ENCODE measurements at places on chromosomes 3 and 15.

GRCh38 chr15:49507261-49507660, 84.2 kb downstream of the FGF7 start:
- DNase-seq, result no peak

DNA sequence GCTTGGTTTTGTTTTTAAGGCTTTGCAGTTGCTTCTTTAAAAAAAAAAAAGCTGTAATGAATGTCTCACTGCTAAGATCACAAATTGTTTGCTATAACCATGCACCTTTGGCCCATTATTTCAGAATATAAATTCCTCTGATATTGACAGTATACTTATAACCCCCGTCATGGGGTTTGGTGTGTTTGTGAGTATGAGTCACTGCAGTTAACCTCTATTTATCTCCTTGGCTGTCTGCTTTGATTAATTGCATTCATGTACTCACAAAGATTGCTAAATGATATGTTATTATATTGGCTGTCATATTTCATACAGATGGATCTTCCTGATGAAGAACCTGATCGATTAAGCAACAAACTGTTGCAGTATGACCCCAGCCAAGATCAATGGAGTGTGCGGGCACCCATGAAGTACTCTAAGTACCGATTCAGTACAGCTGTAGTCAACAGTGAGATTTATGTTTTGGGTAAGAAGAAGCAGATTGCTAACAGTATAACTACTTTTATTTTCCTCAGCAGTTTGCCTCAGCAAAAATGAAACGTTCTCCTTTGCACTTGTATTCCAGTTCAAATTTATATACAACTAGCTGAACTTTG, 14.9 kb downstream of the KBTBD12 start:
- DNase-seq, result no peak

DNA sequence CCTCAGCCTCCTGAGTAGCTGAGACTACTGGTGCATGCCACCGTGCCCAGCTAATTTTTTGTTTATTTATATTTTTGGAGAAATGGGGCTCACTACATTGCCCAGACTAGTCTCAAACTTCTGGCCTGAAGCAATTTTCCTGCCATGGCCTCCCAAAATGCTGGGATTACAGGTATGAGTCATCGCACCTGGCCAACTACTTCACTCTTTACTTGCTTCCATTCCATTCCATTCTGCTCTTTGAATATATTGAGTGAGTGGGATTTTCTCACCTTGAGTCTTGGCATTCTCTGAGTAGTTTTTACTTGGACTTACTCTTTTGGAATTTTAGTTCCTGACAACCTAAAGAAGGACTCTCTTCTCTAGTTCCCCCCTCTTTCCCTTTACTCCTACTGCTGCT, 93.8 kb upstream of the UNC13C start:
- no peak for DNase-seq

GRCh38 chr3:40713306-40713705, 188.5 kb downstream of the ZNF621 start:
- no peak for DNase-seq

DNA sequence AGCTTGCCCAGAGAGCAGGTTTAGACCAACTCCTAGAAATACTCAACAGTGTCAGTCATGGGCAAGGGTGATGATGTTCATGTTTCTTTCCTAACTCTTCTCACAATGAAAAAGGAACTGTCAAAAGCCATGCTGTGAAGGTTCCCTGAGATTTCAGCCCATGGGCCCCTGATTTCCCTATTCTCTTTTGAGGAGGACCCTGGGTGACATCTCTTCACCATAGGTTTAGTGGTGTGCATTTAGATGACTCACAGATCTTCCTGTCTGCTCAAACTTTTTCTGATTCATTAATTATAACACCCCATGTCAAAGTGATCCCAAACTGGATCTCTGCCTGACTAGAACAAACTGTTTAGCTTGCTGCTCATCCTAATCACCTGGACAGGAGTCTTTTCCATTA, 108.0 kb downstream of the BBX start:
- DNase-seq, result no peak

DNA sequence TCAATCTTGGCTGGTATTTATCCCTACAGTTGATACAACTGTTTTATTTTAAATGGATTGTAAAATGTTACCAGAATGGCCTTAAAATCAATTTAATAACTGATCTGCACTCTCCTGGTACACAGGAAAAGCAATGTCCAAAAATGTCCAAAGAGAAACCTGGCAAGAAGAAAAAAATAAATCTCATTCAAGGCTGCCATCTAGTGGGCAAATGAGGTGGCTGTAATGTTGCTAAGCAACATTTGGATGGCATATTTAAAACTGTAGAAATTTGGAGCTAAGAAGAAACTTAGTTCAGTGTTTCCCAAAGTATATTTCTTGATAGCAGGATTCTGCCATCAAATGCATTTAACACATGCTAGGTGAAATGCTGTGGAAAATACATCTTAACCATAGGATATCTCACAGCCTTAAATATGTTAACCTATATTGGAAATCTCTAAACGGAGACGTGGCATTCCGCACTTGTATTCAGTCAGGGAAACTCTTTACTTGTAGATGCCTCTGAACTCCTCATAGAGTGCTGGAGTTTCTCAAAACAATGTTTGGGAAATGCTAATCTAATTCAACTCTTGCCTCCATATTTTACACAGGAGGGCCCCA, 216.8 kb downstream of the ERC2 start:
- DNase-seq, result peak; percentile 10

- DNase-seq, result no peak
These were observed 79.5 kb upstream of the FGF7 start for GRCh38 chr15:49343546-49343945.

GRCh38 chr3:143166376-143166775, 46.8 kb downstream of the CHST2 start:
- no peak for DNase-seq

DNA sequence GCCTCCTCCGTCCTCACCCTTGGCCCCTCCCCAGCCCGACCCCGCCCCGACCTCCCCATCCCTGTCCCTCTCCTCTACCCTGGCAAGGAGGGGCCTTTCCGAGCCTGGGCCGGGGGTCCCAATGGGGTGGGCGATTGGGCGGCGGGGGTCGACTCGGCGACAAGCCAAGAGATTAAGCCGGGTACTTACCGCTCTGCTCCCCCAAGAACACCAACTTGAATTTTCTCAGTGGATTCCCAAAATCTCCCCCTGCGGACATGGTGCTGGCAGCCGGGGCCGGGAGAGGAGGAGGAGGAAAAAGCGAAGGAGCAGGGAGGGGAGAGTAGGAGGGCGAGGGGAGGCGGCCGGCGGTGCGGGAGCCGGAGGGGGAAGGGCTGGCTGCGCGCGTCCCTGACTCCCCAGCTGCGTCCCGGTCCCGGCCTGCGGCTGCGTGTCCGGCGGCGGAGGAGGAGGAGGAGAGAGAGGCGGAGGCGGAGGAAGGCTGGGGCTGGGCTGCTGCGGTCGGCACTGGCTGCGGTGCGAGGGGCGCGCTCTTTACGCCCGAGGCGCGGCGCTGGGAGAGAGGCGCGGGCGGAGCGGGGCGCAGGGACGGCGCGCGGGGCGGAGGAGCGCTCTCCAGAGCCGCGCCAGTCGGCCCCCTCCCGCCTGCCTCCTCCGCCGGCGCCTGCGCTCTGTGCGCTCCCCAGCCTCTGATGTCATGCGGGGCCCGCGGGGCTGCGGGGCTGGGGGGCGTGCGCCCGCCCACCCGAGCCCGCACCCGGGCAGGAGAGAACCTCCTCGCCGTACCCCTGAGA, at the start of gene RAB6B:
RAB6B (minus strand) TSS at position 675 of the 794 bp plus-strand sequence; CDS start at position 259, 416 bp downstream.
- DNase-seq, result no peak

GRCh38 chr3:187264911-187265310, 26.6 kb downstream of the MASP1 start:
- DNase-seq, result no peak

DNA sequence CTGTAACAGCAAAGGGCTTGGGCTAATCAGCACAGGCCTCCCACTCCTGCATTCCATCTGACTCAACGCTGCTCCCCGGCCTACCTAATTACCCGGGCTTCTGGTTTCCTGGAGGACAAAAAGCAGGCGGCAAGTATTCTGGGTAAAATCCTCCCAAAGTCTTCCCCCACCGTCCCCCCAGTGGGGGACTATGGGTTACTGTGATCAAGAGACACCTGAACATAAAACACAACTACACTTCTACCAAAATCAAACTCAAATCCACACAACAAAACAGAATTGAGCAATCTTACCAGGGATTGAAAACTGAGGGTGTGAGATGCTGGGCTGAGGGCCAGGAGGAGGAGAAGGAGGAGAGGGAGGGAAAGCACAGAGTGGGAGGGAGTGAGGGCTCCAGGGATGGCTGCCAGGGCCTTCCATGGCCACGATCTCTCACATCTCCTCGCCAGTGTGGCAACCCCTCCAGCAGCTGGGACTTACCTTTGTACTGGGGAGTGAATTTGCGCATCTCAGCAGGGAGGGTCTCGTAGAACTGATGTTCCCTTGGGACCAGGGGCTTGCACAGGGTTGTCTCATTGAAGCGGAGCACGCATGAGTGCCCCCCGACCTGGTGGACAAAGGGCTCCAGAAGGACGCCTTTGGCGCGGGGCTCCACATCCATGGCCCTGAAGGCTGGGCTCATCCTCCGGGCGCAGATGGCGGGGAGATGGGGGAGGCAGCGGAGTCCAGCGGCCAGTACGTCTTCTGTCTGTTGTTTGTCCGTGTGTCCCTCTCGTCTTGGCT, 9.1 kb upstream of the NCKIPSD start:
- DNase-seq, result peak; percentile 58

- no peak for DNase-seq
These were observed 15.8 kb downstream of the TP63 start for GRCh38 chr3:189646853-189647542.

All from non-pigmented ciliary epithelial cell (primary cell).